ENCODE measurements at places on chromosomes 3 and 15. TPM values are rescaled to one million over a fixed set of nuclear protein-coding genes. Genes with fewer than 3 reads are reported as not detected.

- DNase-seq = no peak
These were observed 34.8 kb downstream of the IL12A start for GRCh38 chr3:160023476-160023875.

- DNase-seq = no peak
These were observed 101.2 kb upstream of the RGMA start for GRCh38 chr15:93190238-93190637.

GRCh38 chr3:137259089-137259488, 301.3 kb downstream of the IL20RB start:
- peak; percentile 16 for DNase-seq

DNA sequence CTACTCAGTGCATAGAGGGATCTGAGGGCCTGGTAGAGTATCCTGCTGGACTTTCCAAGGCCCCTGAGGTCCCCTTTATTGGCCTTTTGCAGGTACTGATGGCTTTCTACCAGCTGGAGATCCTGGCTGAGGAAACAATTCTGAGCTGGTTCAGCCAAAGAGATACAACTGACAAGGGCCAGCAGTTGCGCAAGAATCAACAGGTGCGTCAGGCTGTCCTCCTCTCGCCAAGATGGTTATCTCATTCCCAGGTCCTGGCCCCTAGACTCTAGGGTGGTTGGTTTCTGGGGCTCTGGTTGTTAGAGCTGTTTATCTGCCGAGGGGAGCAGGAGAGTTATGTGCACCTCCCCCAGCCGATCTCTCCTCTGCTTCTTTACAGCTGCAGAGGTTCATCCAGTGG, 9.3 kb downstream of the EIF2B5 start:
- DNase-seq = no peak

The GABRG3 gene
- 0.18 TPM for total RNA-seq
